Stimulated activated CD4-positive, alpha-beta T cell treated with anti-CD3 and anti-CD28 coated beads, Interleukin-1b, Interleukin-23, amount 100 ng/mL, for 24 hours (primary cell): ENCODE measurements at places on chromosomes 16 and 17.
A peak's percentile ranks its signal among the peaks of the same experiment; 100 is the strongest.

DNA sequence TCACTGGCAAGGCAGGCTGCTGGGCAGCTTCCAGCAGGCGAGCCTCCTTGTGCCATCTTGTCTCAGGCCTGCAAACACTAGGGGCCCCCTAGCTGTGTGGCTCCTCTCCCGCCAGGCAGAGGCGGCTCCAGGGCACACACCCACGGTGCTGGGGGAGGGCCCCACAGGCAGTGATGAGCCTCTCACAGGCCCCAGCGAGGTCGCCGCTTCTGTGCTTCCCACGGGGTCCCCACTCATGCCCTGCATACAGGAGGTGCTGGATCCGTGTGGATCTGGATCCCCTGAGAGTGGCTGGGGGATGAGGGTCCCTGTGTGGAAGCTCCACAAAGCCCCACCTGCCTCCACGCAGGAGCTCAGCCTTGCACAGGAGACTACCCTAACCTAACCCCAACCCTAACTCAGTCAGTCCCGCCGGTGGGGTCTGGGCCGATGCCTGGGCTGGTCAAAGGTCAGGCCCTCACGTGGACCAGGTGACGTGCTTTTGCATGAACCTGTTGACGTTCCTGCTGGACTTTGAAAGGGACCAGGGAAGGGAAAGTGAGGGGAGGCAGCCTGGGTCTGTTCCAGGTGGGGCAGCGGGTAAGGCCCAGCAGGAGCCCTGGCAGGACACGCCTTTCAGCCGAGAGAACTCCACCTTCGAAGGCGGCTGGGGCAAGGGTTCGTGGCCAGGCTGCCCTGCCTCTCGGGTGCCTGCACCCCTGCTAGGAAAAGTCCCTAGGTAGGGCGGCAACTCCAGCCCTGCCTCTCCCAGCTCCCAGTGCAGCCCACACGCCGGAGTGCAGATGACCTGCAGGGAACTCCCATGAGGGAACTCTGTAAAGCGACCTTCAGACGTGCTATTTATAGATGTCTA, 5.2 kb downstream of the SECTM1 start:
- DNase-seq, result no peak

GRCh38 chr17:47703671-47704070, 9.7 kb downstream of the TBKBP1 start:
- DNase-seq, result no peak

- no peak for DNase-seq
These were observed 16.0 kb upstream of the LRRC75A start for GRCh38 chr17:16507918-16508533.

GRCh38 chr17:67830440-67830839, 5.1 kb downstream of the BPTF start:
- DNase-seq, result no peak

GRCh38 chr17:63275318-63275970, 170.7 kb downstream of the CYB561 start:
- no peak for DNase-seq

- no peak for DNase-seq
These were observed 6.9 kb upstream of the SCNN1G start for GRCh38 chr16:23175651-23176050.

DNA sequence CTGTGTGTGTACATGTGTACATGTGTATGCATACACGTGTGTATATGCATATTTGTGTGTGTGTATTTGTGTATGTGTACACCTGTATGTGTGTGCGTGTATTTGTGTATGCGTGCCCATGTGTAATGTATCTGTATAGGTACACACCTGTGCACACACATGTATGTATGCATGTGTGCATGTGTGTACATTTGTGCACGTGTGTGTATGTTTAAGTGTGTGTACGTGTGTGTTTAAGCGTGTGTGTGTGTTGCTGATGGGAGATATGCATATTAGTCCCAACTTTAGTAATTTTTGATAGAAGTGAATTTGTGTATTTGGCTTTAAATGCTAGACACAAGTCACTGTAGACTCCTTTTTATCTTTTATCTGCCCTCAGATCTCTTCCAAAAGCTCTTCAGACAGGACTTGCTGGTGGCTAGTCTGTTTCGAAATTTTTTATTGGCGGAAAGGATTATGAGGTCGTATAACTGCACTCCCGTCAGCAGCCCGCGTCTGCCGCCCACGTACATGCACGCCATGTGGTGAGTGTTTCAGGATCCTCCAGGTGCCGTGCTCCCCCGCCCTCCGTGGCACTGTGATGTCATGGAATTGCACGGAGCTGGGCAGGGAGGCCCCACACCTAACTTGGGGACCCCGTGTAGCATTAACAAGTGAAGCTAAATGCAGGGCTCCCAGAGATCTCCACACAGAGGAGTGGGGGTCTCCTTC, 168.8 kb upstream of the CHMP6 start:
- no peak for DNase-seq

GRCh38 chr16:4365014-4365406, 6.6 kb upstream of the VASN start:
- DNase-seq, result no peak

- DNase-seq, result peak; percentile 8
These were observed 444.0 kb downstream of the XYLT1 start for GRCh38 chr16:17026600-17027242.

DNA sequence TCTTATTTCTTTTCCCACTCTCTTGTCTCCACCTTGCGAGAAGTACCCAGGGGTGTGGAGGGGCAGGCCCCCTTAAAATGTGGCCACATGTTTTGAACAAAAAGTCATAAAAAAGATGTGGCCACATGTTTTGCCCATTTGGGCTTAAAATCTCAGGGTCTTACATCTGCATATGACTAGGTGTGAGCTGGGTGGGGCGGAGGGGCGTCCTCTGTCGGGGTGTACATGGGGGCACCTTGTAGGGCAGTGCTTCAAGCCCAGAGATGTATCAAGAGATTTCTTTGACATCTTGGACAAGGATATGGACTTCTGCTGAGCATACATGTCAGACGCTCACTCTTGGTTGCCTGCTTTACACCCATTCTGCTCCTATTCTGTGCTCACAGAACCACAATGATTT, 13.0 kb upstream of the SLC47A1 start:
- no peak for DNase-seq

DNA sequence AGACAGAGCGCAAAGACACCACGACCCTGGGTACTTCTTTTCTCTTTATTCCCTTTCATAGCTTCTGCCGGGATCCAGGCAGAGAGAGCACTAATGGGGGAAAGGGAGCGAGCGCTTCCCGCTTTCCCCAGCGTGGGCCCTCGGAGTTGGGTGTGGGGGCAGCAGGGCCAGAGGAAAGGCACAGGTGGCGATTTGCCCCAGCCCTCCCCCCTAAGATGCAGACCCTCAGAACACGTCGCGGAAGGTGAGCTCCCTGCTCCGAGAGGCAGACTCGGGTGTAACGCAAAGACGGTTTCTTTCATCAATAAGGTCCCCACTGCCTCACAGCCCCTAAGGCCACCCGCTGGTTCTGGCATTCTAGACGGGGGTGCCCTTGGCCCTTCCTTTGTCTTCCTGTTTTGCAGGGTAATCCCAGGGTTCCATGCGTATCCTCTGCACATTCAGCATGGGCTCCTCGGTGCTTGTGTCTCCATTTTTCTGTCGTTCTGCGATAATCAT, 570 bp upstream of the NME3 start:
- no peak for DNase-seq

DNA sequence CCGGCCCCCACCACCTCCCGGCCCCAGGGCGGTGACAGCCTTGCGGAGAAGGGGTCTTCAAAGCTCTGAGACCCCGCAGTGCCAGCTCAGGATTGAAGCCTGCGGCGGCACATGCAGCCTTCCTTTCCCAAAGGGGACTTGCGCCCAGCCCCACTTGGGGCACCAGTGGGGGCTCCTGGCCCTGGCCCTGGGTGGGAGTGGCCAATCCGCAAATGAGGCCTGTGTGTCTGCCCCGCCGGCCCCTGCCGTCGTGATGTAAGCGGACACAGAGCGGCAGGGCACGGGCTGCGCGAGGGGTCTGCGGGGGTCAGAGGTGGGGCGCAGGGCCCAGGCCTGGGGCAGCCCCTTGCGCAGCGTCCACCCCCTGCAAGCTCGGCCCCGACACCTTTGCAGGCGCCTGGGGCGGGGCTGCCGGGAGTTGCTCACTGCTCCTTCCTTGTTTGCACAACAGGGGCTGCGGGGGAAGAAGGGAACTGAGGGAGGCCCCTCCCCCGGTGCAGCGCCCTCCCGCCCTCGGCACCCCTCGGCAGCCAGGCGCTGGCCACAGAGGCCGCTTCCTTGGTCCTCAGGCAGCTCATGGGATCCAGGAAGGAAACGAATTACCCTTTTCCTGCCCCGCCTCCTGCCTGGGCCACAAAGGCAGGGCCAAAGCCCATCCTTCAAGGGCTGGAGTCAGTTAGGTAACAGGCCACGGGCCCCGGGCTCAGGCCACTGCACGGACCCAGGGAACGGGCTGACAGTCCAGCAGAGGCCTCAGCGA, 2.9 kb downstream of the SLC16A3 start:
- no peak for DNase-seq

- no peak for DNase-seq
These were observed 1.0 kb downstream of the DCTN5 start for GRCh38 chr16:23642246-23642774.

DNA sequence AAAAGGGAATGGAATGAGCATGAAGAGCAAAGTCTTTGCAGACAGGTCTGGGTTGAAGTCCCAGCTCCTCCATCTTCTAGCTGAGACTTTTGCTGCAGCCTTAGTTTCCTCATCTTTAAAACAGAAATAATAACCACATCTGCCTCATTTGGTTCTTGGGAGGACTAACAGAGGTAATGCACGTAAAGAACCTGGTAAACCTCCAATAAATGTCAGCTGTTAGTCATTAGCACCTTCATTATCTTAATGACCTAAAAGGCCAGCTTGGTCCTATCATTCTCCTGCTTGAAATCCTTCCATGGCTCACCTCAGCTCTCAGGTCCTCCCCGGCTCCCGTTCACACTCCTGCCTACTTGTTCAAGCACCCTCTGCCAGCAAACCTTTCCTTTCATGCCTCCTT, 51.8 kb downstream of the SKAP1 start:
- DNase-seq, result no peak

- DNase-seq, result no peak
These were observed 38.3 kb downstream of the MAP2K6 start for GRCh38 chr17:69452664-69453260.

GRCh38 chr16:80079072-80079471, 461.7 kb upstream of the DYNLRB2 start:
- no peak for DNase-seq

DNA sequence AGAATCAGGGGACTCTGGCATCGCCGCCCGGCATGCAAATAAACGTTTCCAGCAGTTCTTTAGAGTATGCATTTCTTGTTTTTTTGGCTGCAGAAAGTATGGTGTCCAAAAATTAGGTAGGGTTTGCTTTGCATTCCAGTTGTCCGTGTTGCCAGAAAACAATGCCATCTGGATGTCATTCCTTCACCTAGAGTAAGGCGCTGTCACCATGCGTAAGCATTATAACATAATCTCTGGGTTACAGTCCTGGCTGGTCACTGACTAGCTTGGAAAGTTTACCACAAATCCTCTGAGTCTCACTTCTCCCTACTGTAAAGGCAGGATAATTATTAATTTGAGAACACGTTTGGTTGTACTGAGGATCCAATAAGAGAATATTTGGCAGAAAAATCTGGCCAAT, 457.7 kb downstream of the XYLT1 start:
- no peak for DNase-seq

DNA sequence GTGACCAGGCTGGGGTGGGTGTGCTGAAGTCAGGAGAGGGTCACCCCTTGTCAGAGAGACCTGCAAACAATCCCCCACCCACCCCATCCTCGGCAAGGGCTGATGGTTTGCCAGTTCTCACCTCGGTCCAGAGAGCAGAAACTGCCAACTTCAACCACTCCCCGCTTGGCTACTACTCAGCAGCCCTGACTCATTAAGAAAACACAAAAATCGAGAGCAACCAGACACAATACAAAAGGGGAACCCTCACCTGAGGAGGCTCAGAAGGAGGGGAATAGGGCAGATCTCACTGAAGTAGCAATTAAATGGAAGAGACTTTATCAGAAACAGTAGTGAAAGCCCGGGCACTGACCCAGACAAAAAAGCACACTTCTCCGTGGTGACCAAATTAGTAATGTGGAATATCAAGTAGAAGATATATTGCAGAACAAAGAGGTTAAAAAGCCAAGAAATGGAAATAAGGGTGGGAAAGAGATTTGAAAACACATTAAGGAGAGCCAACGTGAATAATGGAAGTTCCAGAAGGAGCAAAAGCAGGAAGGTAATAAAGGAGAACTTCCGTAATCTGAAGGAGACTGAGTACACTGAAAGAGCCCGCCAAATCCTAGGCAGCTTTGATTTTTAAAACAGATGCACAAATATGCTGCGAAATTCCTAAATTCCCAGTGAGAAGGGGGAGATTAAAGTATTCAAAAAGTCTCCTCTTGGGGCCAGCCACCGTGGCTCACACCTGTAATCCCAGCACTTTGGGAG, 23.6 kb downstream of the CENPV start:
- no peak for DNase-seq

- DNase-seq, result no peak
These were observed 34.9 kb downstream of the PPL start for GRCh38 chr16:4902038-4902437.

DNA sequence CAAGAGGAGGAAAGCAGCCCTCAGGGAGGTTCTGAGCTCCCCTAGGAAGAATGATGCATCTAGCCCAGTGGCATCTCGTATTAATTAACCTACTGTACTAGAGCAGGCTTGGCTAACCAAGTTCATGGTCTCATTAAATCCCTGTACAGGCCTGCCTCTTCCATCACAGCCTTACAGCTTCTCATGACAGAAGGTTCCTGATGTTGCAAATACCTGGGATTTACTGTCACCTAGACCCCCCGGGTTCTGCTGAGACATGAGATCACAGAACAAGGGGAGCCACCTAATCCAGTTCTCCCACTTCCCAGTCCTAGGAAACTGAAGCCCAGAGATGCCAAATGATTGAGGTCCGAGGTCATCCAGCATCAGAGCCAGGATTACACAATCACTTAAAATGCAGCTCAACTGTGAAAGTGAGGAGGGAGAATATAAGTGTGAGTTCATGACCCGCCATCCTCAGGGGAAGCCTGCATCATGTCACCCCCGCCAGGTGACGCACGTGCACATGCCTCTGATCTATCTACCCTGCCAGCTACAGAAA, 23.9 kb downstream of the ACLY start:
- no peak for DNase-seq

DNA sequence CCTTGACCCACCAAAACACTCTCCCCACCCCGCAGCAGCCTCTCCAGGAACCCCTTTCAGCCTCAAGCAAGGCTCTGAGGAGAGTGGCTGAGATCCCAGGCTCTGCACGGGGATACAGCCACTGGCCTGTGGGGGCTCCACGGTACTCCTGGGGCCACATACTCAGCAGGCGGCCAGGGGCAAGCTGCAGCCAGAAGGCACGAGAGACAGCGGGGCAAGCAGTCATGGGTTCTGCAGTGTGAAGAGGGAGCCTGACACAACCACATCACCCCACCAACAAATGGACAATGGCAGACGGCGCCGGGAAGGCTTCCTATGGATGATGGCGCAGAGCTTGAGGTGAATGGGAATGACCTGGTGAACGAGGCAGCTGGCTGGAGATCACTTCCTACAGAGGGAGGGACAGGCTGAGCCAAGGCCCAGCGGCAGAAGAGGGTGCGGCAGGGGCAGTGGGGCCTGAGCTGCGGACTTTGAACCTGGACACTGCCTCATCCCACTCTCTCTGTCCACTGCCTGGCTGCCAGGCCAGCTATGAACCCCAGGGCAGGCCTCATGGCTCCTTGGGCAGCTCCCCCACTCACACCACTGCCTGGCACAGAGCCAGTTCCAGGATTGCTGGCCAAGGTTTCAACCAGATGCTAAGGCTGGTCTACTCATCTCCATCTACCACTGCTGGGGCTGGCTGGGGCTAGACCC, 10.8 kb upstream of the BCAR1 start:
- no peak for DNase-seq

- no peak for DNase-seq
These were observed 33.7 kb downstream of the RGS9 start for GRCh38 chr17:65170839-65171238.
